ENCODE measurements at places on chromosomes 11 and 22. TPM values are rescaled to one million over a fixed set of nuclear protein-coding genes. Genes with fewer than 3 reads are reported as not detected.

The CHADL gene
- 0.20 TPM for total RNA-seq

The CCDC87 gene
- 0.20 TPM for total RNA-seq

The OR8G1 gene
- not detected for total RNA-seq

The RIC3 gene
- total RNA-seq: 11.8 TPM

The ZNF215 gene
- total RNA-seq: 0.73 TPM

- no peak for DNase-seq
- H3K27ac ChIP-seq: no peak overlapping the region
- H3K36me3 ChIP-seq: no peaks in the 10 kb centered on the region
- no peaks in the 10 kb centered on the region for H3K27me3 ChIP-seq
These were observed 109.9 kb downstream of the NAV2 start for GRCh38 chr11:19822531-19822930.

GRCh38 chr11:85643191-85643614 is 4.6 kb upstream of the TMEM126A start:
- no peak overlapping the region for H3K27ac ChIP-seq
- H3K4me3 ChIP-seq: no peak overlapping the region
- no peaks in the 10 kb centered on the region for H3K36me3 ChIP-seq
- H3K4me1 ChIP-seq: peaks cover 10% of the 10 kb centered on the region
- DNase-seq: no peak

DNA sequence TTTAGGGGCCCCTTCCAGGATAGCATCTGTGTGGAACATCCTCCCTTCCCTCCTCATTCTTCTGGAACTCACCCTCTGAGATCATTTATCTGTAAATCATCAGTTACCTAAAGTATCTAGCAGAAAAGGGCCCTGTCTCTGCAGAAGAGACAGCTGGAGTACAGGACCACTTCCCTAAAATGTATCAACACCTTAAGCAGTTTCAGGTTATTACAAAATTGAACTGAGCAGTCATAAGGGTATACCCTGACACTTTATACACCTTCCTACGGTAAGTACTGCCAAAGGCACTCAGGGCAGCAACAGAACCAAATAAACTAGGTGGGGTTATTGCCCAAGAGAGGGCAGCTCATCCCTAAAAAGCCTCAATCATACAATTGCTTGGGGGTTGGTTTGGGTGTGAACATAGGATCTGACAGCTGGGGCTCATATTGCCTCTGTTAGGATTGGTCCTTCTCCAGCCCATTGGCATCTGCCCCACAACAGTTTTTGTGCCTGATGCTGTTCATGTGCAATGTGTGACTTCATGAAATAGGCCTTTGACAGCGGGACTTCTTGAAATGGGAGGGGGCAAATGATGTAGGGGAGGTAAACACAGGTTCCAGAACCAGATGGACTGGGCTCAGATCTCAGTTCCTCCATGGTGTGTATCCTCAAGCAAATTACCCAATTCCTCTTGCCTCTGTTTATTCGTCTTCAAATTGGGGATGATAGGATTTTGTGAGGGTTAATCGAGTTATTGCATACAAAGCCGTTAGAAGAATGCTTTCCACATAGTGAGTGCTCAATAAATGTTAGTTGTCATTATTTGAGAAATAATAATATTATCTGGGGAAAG is 2.9 kb downstream of the POU2AF3 start:
- no peak overlapping the region for H3K4me3 ChIP-seq
- no peaks in the 10 kb centered on the region for H3K36me3 ChIP-seq
- no peaks in the 10 kb centered on the region for H3K4me1 ChIP-seq

DNA sequence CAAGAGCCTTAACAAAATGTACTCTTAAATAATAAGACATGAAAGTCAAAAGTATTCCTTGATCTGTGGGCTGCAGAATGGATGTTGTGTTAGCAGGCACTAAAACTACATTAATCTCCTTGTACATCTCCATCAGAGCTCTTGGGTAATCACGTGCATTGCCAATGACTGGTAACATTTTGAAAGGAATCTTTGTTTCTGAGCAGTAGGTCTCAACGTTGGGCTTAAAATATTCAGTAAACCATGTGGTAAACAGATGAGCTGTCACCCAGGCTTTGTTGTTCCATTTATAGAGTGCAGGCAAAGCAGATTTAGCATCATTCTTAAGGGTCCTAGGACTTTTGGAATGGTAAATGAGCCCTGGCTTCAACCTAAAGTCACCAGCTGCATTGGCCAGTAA is 152.9 kb downstream of the PKNOX2 start:
- no peak for DNase-seq
- H3K27ac ChIP-seq: no peak overlapping the region
- no peaks in the 10 kb centered on the region for H3K36me3 ChIP-seq

DNA sequence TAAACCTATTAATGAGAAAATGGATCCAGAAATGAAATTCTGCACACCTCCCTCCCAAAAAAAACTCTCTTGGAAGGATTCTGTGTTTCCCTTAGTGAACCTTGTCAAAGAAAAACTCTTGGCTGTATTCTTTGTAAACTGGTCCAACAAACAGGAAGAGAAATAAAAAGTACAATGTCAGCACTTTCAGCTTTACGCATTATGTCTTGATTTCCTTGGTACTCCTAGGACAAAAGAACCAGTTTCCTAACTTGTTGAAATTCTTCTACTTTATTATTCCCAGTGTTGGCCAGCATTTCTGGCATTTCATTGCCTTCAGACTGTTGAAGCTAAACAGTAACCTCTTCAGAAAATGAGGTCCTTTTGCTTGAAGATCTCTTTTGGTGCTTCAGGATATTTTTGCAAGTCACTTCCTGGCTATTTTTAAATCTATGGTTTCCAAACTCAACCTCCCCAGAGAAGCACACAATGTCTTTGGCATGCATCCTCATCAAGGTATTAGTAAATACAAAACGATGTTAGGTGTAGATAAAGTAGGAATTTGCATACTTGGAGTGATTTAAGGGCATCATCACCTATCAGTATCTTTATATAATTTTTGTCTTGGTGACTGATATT is 342.7 kb downstream of the AASDHPPT start:
- no peak overlapping the region for H3K4me3 ChIP-seq
- H3K36me3 ChIP-seq: no peaks in the 10 kb centered on the region

DNA sequence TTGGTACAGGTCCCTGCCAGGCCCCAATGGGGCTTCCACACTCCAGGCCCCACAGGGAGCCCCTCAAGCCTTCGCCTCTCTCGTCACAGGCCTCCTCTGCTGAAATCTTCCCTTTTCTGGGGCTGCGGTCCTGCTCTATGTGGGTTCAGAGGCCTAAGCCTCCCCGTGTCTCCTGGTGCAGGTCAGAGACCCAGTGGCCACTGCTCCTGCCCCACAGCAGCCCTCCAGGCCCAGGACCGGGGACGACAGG is 5.9 kb upstream of the IFITM3 start:
- H3K4me1 ChIP-seq: peaks cover 56% of the 10 kb centered on the region
- H3K36me3 ChIP-seq: no peaks in the 10 kb centered on the region
- peak overlapping the region; percentile 78 for H3K27ac ChIP-seq

- no peaks in the 10 kb centered on the region for H3K27me3 ChIP-seq
- no peak overlapping the region for H3K27ac ChIP-seq
- H3K36me3 ChIP-seq: peaks cover 31% of the 10 kb centered on the region
- no peaks in the 10 kb centered on the region for H3K4me1 ChIP-seq
- no peak overlapping the region for H3K4me3 ChIP-seq
These were observed 91.8 kb downstream of the RNF169 start for GRCh38 chr11:74840486-74840885.
